ENCODE measurements at places on chromosomes 2 and 18.

GRCh38 chr2:50118905-50119702, 912.8 kb downstream of the NRXN1 start:
- no peak for DNase-seq

- DNase-seq = no peak
Observed at GRCh38 chr2:226818930-226819329, 16.9 kb upstream of the RHBDD1 start.

GRCh38 chr2:207676827-207677354, 34.5 kb upstream of the CCNYL1 start:
- no peak for DNase-seq

DNA sequence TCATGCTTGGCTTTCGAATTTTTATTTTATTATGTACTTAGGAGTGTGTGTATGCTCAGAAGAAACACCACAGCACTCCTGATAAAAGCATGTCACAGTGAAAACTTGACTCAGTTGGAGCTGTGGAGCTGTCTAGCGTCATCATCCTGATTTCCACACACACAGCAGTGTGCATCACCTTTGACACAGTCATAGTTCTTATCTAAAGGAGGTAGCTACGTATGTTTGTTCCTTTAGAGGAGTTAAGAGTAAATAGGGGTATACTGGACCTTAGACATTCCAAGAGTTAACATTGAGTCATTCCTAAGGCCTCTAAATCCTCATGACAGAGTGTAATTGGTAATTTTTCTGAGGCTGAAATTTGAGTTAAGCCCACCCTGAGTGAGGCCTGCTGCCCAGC, 96.9 kb downstream of the PHLPP1 start:
- DNase-seq = no peak

DNA sequence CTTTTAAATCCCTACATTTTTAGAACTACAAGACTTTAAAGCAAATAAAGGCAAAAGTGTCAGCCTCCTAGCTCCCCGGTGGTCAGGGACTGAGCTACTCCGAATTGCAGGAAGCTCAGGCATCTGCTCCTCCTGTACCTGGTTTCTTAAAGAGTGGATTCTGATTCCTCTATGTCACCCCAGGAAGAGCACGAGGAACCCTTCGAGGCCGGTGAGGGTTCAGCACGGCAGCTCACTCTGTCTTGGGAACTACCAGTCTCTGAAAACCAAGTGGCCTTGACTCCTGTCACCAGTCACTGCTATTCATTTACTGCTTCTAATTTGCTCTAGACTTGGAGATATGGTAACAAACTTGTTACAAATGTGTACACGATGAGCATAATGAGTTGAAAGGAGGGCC, 2.3 kb downstream of the PER2 start:
- no peak for DNase-seq

- no peak for DNase-seq
Observed at GRCh38 chr2:241975593-241976284, 106.2 kb downstream of the RTP5 start.

- no peak for DNase-seq
Observed at GRCh38 chr18:43271593-43272432, 5.5 kb downstream of the SYT4 start.

GRCh38 chr2:171793691-171794678, 100.1 kb downstream of the SLC25A12 start:
- DNase-seq = no peak

- no peak for DNase-seq
Observed at GRCh38 chr18:54551590-54551989, 39.5 kb upstream of the DYNAP start.

DNA sequence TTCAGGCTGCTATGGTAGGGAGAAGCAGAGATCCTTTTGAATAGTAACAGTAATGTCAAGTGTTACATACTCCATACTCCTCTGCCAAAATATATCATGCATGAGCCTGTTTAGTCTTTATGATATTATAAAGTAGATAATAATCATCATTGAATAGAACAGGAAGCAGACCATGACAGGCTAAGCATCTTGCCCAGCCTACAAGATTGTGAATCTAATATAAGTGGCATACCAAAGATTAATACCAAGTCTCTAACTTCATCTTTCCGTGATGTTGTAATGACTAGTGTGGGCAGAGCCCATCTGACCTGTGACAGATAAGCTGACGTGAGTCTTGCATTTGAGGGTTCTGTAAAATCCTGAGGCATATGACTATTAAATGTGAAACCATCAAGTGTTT, 13.1 kb downstream of the NDUFB3 start:
- no peak for DNase-seq

DNA sequence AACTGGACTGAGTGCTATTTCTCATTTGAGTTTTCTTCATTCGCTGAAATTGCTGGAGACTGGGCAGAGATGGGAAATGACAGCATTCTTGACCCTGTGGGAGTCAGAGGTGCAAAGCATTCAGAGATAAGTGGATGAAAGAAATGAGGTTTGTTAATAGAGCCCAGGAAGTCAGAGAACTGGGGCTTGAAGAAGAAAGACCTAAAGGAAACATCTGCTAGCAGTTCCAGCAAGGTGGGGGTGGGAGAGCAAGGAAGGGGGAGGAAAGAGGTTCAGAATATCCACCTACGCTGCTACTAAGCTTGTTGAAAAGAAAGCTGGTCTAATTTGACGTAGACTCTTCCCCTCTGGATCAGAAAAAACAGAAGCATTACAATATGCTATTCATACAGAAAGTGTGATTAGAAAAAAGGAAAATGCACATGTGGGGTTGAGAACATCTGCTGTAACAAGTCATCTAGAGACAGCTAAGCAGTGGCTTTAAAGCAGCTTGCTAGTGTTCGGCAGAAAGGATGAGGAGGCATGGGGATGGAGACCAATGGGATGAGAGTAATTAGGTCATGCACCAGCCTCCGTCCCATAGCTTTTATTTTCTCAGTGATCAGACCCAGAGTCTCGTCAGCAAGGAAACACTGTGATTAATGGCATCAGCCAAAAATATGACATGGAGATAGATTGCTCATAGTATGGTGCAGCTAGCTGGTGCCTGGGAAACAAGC, 29.7 kb downstream of the NAB1 start:
- DNase-seq = no peak
